Astrocyte (in vitro differentiated cells and primary cell): ENCODE measurements at places on chromosomes 1 and 21.
A peak's percentile ranks its signal among the peaks of the same experiment; 100 is the strongest.

- DNase-seq: peak; percentile 39
Measured at GRCh38 chr1:75412616-75413015, 198.3 kb downstream of the SLC44A5 start.

GRCh38 chr21:45339421-45340402 lies 52.0 kb upstream of the POFUT2 start:
- no peak for DNase-seq

GRCh38 chr1:108027389-108027788 lies 62.4 kb upstream of the VAV3 start:
- DNase-seq: no peak

- DNase-seq: no peak
Measured at GRCh38 chr1:172781513-172782140, 122.7 kb downstream of the FASLG start.
